Sigmoid colon (tissue), 7 donors: ENCODE measurements at places on chromosomes 16 and 17. TPM values are rescaled to one million over a fixed set of nuclear protein-coding genes. Genes with fewer than 3 reads are reported as not detected.

GRCh38 chr17:39404542-39405378, 3.3 kb upstream of the FBXL20 start:
- no peak for DNase-seq

- peak; percentile 94 for DNase-seq
Observed at GRCh38 chr16:1182316-1182671, 29.4 kb downstream of the CACNA1H start.

GRCh38 chr16:2095918-2096582, 39.6 kb downstream of the PKD1 start:
- DNase-seq, result no peak

SPNS3 gene
- total RNA-seq, result not detected

DNA sequence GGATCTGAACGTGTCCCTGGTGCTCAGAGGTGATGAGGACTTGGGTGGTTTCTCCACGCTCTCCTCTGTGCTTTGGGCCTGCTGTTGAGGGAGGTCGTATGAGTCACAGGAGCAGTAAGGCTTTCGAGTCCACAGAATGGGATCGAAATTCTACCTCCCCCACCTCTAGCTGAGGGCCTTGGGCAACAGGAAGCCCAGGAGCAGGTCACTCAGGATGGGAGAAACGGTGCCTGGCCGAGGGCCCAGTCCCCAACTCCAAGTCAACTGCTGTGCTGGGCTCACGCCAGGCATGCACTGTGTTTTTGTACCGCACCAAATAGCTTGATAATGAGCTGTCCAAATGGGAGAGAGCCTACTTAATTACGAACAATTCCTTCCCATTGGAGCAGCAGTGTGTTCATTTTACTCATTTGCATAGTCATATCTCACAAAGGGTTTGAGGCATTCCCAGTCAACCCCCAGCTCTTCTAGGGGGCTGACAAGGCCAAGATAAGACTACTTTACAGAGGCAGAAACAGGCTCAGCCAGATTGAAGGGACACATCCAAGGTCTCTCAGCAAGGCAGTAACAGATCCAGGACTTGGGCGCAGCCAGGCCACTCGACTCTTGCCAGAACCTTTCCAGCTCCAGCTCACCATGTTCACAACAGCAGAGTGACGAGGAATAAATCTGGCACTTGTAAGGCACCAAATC, 53.6 kb downstream of the WNT3 start:
- no peak for DNase-seq

GRCh38 chr17:59762049-59762823, 54.8 kb downstream of the VMP1 start:
- no peak for DNase-seq

C17orf67 gene
- 2.0 TPM for total RNA-seq

GRCh38 chr16:11389631-11390565, 44.6 kb downstream of the RMI2 start:
- DNase-seq, result no peak

ZPBP2 gene
- total RNA-seq, result not detected

DNA sequence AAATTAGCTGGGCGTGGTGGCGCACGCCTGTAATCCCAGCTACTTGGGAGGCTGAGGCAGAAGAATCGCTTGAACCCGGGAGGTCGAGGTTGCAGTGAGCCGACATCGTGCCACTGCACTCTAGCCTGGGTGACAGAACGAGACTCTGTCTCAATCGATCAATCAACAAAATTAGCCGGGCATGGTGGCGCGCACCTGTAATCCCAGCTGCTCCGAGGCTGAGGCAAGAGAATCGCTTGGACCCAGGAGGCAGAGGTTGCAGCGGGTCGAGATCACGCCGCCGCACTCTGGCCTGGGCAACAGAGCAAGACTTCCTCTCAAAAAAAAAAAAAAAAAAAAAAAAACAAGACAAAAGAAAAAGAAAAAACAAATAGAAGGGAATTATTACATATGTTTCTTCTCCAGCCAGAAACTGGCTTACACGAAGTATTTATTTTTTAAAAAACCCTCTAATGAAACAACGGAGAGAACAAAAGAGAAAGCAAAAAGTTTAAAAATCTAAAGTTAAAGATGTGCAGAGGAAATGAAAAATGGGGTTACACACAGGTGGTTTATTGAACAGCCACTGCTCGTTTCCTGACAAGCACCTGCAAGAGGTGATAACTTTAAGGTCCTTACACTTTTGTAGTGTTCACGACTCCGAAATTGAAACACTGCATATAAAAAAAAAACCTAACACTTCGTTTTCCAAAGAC, 1.4 kb downstream of the SYNRG start:
- no peak for DNase-seq

KRTAP3-2 gene
- total RNA-seq, result not detected

DNA sequence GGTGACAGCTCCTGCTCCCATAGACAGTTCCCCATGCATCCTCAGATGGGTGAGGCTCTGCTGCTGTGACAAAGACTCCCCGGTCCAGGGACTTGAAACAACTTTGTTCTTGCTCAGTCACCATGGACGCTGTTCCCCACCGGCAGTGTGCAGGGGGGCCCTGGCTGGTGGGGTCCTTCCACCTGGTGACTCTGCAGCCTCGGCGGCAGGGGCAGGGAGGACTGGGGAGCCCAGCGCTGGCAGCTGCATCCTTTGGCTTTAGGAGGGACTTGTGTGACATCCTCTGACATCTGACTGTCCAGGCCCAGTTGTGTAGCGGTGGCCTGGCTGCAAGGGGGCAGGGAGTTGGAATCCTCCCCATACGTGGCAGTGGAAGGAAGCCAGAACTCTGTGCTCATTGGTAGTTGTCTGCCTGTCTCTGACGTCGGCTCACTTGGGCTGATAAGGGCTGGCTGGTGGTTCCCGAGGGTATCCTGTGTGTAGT, 107.3 kb downstream of the CMIP start:
- DNase-seq, result no peak

DNA sequence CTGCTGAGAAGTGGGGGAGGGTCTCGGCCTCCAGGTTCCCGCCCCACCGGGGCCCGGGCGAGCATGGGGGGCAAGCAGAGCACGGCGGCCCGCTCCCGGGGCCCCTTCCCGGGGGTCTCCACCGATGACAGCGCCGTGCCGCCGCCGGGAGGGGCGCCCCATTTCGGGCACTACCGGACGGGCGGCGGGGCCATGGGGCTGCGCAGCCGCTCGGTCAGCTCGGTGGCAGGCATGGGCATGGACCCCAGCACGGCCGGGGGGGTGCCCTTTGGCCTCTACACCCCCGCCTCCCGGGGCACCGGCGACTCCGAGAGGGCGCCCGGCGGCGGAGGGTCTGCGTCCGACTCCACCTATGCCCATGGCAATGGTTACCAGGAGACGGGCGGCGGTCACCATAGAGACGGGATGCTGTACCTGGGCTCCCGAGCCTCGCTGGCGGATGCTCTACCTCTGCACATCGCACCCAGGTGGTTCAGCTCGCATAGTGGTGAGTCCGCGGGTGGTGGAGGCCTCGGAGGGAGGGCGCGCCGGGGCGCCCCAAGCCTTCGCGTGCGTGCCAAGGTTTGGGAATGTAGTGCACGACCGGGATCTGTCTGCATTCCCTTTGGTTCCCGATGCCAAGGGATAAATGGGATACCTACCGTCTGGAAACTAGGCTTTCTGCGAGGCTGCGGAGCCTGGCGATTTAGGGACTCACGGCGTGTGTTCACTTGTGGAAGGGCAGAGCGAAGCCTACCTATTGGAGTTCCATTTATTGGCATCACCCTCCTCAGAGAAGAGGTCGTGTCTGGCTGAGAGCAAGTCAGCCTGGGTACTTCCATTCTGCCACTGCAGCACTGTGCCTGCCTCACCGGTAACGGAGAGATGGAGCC, 1.0 kb downstream of the ZNRF1 start:
- DNase-seq, result peak; percentile 80

GAS7 gene
- 35.1 TPM for total RNA-seq

- no peak for DNase-seq
Observed at GRCh38 chr17:29749045-29749825, 126.5 kb upstream of the CORO6 start.

DNA sequence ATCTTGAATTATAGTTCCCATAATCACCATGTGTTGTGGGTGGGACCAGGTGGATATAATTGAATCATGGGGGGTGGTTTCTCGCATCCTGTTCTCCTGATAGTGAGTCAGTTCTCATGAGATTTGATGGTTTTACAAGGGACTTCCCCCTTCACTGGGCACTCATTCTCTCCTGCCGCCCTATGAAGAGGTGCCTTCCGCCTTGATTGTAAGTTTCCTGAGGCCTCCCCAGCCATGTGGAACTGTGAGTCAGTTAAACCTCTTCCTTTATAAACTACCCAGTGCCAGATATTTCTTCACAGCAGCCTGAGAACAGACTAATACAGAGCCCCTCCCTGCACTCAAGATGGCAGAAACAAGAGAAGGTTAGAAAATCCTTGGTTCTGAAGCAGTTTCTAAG, 26.4 kb downstream of the LDAF1 start:
- no peak for DNase-seq
